ENCODE measurements at places on chromosomes 5 and 9.

- no peak for DNase-seq
Observed at GRCh38 chr9:97853056-97853843, at the start of gene FOXE1. Gene FOXE1 (plus strand): TSS chr9:97853226. CDS start chr9:97853915, 689 bp downstream.

GRCh38 chr5:32018476-32019436 lies 155.4 kb downstream of the GOLPH3 start:
- DNase-seq = no peak

DNA sequence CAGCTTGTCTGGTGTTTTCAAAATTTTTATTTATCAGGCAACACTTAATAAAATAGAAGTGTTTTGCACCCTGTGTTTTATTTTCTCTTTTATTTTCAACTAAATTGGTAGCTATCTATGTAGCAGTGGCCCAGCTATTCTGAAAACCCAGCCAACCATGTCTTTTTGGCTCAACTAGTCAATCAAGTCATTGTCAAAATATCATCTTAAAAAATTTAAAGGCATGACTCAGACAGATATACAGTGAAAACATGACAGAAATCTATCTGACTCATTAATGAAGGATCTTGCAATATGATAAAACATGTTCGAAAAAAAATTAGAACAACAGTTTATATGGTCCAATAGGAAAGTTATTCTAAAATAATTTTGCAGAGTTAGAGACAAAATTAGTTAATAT lies 75.1 kb downstream of the HSD17B4 start:
- DNase-seq = no peak

- no peak for DNase-seq
Observed at GRCh38 chr5:34580983-34581382, 75.1 kb upstream of the RAI14 start.

- DNase-seq = no peak
Observed at GRCh38 chr5:33491941-33492340, 51.2 kb downstream of the TARS1 start.

GRCh38 chr5:10652606-10653005 lies 88.7 kb downstream of the ANKRD33B start:
- no peak for DNase-seq

DNA sequence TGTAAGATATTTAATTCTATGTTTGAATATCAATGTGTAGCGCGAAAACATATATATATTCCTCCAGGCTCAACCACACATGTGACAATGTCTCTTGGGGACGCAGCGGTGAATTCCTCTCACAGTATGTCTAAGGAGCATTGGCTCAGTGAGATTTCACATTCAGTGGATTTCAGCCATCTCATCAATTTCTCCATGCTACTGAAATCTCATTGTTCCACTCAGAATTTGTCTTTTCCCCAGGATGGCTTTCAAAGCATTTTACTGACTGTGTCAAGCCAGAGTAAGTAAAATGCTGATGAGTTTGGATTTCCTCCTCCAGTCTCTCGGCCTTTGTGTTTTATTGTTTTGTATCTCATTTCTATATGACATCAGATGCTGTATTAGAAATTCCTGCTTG lies 1.3 kb upstream of the OR1J1 start:
- no peak for DNase-seq

DNA sequence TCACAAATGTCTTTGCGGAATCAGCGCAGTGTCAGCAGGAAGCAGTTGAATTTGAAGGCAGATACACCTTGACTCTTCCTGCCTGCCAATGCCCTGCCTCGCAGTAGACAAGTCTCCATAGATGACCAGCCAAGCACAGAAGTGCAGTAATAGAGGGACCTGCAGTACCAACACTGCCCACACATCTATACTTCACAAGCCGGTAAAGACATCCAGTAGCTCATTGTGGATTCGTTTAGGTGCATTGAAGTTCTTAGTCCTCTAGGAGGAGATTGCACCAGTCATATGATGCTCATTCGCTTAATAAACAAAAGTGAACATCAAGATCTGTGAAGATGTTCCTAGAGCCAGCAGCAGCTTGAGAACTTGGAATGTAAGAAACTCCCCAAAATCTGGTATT lies 7.1 kb upstream of the IFNA2 start:
- no peak for DNase-seq

DNA sequence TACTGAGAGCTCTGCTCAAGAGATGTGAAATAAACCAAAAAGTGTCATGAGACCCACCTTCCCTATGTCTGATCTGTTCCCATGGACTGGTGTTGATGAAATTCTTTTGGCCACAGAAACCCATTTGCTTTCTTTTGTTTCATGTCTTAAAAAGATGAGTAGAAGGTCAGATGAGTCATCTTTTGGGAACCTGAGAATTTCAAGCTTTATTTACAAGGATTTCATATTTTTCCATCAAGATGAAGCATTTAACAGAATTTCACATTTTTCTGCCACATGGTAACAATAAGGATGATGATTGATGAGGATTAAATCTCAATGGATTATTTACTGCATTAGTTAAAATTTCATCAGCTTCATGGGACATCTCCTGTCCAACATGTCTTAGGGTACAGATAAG lies 337.8 kb downstream of the DEPDC1B start:
- DNase-seq = no peak

DNA sequence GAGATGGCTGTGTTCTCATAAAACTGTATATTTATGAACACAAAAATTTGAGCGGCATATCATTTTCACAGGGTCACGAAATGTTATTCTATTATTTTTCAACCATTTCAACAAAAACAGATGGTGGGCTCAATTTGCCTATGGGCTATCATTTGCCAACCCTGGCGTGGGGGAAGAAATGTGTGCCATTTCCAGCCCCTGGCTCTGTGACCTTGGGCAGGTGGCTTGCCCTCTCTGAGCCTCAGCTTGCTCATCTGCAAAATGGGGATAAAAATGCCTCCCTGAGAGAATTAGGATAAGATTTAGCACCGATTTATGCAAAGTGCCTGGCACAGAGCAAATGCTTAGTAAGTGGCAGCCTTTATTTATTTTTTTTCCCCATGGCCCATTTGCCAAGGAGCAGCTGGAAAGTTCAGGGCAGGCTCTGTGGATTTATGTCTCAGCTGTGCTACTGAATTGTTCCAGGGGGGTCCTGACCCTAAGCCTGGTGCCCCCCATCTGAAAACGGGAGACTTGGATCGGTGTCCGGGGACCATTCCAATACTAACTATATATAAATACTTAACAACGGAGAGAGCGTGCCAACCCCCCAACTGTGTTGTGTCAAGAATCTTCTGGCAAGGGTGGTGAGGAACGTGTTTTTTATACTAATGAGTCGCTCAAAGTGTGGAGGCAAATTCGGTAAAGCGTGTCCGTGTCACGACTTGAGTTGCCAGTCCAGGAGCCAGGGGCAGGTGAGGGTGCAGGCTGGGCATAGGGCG lies 34.5 kb downstream of the HRH2 start:
- DNase-seq = no peak

DNA sequence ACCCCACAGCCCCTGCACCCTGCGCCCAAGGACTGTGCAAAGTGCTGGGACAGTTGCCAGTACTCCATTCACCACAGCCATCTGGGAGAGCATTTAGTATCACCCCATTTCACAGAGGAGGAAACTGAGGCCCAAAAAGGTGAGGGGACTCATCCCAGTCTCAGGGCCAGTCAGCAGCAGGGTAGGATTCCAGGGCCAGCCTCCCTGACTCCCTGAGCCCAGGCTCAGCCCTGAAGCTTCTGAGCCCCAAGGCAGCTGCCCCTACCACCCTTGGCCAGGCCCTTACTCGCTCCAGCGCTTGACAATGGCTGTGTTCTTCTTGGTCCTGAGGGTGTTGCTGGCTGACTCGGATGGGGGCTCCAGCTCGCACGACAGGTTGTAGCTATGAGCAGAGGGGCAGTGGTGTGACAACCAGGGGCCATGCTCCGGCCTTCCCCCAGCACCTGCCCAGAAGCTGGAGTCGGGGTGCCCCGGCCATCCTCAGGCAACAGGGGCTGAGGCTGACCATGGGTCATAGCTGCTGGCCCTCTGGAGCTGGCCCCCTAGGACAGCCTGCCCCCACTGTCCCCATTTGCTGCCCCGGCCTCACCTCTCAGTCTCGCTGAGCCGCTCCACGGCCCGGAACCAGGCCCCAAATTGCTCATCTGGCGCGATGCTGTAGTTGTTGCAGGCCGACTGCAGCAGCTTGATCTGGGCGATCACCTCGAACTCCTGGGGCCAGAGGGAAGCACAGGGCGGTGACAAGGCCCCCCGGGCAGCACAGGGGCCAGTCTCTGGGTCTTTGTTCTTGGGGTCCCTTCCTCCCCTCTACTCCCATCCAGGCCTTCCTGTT lies 18.6 kb downstream of the RALGDS start:
- DNase-seq = no peak

DNA sequence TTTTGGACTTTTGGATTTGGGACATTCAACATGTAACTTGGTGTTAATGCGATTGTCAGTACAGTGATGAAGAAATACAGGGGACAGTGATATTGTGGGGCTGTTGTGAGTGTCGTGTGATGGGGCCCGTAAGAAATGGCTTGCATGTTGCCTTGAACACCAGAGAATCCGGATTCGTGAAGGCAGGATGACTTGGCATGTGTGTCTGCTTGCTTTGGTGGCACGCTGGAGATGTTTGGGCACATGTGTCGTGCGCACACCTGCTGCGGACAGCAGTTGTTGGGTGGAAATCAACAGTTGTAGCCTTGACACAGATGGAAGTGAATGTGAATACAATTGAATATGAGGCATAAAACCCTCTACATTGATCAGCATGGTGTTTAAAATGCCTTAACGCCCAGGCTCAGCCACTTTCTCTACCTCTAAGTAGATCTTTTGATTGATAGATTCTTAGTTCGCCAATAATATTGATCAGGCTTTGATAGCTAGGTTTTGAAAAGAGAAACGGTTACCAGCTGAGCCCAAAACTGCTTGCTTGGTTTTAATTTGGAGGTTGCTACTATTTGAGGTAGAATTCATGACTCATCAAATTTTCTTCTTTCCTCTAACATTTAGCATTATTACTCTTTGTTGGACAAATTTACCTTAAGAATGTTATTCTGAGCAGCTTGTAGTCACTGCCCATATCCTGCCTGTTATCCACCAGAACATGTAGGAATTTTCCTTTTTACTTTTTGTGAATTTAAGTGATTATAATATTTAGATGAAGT lies 94.4 kb downstream of the TRIO start:
- no peak for DNase-seq

- DNase-seq = no peak
Observed at GRCh38 chr5:79050498-79050897, 19.0 kb downstream of the DMGDH start.

GRCh38 chr9:126147936-126148870 lies 178.4 kb upstream of the MVB12B start:
- DNase-seq = peak; percentile 29

DNA sequence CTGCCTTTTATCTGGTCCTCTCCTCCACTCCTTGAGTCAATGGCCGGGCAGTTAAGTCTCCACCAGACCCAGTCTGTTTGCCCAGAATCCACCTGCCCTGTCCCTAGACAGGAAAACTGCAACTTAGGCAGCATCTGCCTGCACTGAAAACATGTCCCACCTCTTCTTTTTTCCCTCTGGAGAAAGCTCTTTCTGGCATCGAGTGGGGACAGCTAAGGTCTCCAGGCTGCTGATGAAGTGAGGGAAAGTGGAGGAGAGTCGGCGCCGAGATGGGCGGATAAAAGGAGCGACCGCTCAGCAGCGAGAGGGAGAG lies 243 bp upstream of the SHISAL2B start:
- DNase-seq = no peak

DNA sequence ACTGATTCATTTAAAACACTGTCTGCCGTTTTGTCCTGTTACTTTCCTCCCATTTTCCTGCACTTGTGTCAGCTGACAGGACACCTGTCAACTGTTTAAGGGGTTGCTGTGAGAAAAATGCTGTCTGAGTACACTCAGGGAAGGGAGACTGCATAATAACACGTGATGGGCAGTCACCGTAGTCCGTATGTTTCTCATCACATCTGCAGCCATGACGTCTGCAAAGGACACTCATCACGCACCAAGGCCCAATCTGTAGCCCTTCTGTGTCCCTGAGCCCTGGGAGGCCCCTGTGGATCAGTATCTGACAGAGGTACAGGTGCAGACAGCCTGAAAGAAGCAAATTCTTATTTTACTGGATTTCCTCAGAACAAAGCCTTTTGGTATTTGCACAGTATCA lies 396.3 kb downstream of the YTHDC2 start:
- no peak for DNase-seq

DNA sequence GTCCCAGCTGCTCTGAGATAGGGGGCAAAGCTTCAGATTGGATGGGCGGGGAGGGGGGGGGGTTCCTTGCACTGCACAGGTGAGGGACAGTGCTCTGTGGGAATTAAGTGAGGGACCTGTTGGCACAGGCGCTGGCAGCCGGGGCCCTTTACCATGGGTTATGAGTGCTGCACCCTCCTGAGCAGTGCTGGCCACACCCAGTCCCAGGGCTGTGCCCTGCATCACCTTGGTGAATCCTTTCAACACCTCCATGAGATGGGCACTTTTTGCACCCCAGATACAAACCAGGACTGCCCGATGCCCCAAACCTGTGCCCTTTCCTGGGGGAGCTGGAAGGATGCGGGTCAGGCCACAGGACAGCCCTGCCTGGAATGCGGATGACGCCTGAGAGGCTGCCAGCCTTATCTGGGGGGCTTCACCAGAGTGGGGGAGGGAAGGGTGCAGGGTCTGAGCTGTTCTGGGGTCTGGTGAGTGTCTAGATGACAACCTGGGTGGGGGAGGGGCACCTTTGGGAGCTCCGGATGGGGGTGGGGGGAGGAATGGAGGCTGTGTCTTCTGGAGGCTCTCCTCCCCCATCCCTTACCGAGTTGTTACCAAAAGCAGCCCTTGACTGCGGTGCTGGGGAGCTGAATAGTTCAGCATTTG lies 5.2 kb downstream of the CRB2 start:
- no peak for DNase-seq

- DNase-seq = no peak
Observed at GRCh38 chr5:1220351-1220750, 4.8 kb upstream of the SLC6A18 start.

- no peak for DNase-seq
Observed at GRCh38 chr9:129866394-129867135, 31.3 kb downstream of the USP20 start.

DNA sequence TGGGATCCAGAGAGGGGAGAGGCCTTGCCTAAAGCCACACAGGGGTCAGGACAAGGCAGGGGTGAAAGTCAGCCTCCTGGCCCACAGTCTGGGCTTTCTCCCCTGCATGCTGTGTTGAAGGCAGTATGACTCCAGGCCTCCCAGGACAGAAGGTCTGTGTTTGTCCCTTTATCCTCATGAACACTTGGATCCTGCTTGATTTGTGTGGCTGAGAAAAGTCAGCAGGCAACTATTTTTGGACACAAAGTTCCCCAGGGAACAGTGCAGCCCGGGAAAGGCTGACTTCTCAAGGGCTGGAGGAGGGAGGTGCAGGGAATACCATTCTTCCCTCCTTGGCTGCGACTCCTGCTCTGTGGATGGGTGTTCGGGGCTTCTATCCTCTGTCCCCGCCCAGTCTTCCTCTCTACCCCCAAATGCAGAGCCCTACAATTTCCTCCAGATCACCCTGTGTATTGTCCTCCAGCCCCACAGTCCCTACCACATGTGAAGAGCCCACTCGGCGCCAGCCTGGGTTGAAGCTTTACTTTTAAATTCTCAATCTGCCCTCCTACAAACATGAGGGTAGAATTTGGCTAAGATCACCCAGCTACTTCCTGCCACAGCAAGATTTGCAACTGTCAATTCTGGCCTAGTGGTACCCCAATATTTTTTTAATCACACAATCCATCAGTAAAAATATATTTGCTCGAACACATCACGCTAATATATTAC lies 4.1 kb downstream of the AKNA start:
- no peak for DNase-seq
